Small intestine (tissue), 16 donors: ENCODE measurements at places on chromosomes 6 and 20.

GRCh38 chr20:42907730-42908129 lies 282.0 kb downstream of the PTPRT start:
- DNase-seq: no peak

DNA sequence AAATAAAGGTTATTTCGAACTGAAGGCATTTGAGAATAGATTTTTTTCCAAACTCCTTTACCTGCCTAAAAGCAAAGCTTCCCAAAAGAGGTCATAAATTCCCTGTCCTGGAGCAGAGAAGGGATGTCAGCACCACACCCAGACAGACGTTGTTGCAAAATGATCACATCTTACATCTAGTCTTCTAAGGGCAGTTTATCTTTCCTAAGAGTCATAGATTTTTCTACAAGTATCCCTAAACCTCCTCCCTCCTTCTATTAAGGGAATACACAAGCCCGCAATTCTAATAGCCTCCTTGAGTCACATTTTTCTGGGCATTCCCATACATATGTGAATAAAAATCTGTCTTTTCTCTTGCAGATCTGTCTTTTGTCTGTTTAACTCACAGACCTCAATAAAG lies 20.6 kb upstream of the AKAP12 start:
- DNase-seq: no peak

GRCh38 chr20:56259948-56260347 lies 11.4 kb downstream of the MC3R start:
- DNase-seq: no peak

GRCh38 chr6:150272264-150272975 lies 96.4 kb upstream of the IYD start:
- DNase-seq: no peak

DNA sequence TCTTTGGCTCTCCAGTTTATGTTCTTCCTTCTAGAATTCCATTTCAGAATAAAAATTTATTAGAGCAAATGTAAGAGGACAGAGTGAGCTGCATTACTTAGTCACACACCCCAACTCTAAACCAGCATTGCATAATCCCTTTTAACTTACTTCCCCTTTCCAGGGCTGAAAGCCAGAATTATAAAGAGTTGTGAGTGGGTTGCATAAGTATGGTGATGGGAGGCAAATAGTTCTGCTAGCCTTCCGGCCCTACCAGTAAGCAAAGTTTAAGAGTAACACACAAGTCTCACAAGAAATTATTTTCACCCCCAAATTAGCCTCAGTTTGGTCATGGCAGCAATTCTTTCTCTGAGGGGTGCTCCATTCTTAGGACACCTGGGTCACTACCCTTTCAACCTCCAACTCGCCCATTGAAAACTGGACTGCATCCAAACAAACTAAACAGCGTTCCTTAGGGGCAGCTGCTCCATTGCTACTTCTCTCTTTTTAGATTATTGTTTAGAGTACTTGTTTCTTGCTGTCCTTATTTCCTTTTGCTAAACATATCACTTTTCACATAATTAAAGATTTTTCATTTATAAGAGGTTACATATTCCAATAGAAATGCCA lies 1.6 kb downstream of the KIAA0408 start:
- DNase-seq: no peak

- no peak for DNase-seq
These were observed 36.4 kb downstream of the RRBP1 start for GRCh38 chr20:17645546-17646208.

GRCh38 chr6:70527071-70527737 lies 39.5 kb upstream of the SDHAF4 start:
- DNase-seq: no peak

DNA sequence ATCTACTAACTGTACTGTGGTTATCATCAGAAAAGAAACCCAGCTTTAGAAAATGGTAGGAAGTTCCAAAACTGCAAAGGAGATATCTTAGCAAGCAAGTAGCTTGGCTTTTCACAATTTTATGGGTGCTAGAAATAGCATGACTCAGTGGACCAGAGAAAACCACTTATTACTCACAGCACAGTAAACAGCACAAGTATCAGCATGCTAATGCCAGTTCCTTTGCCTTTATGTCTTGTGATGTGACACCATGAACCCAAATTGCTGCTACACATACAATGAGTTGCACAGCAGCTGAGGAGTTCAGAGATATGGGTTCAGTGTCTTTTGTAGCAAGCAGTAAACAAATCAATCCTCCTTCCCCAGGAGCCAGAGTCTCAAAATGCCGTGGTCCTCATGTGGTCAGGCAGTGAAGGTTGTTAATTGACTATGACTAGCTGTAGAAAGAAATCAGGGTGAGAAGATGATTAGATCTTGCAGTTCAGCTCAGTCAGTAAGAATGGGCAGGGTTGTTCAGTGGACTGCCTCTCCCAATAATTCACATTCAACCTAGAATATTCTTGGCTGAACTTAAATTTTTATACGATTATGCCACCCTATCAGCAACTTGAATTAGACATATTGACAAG lies 73.3 kb downstream of the OPRM1 start:
- DNase-seq: no peak

- no peak for DNase-seq
These were observed 352.9 kb downstream of the ESR1 start for GRCh38 chr6:152160346-152160745.

GRCh38 chr6:641225-641985 lies 15.5 kb downstream of the HUS1B start:
- no peak for DNase-seq

GRCh38 chr6:118890997-118891790 lies 2.8 kb upstream of the ASF1A start:
- DNase-seq: no peak

DNA sequence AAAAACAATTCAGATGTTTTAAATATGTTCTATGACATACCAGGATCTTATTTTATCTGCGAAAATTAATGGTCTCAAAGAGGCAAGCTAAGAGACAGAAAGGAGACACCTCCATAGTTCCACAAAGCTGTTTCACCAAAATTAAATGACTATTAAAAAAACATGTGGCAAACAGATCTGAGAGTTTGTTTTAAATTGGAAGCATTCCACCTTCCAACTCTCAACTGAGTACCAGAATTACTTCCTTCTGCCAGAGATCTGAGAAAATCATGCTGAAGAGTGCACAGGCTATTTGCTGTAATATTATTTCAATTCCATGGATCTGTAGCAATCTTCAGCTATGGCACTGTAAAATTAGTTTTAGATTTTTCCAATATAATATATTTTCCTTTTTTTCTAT lies 669.5 kb upstream of the MARCKS start:
- DNase-seq: no peak

DNA sequence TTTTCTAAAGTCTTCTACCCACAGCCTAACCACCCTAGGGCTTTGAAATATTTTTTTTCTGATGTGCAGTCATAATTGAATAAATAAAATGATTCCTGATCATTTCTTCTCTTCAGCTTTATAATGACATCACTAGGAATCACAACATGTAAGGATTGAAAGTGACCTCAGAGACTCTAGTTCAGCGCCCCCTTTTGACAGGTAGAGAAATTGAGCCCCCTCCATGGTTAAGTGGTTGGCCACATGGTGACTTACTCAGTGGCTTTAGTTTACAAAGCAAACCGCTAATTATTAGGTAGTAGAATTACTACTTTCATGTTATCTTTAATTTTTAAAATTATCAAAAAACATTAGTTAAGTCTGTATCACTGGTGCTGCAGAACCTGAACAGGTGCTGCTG lies 13.3 kb upstream of the SLC2A12 start:
- DNase-seq: peak; percentile 29

DNA sequence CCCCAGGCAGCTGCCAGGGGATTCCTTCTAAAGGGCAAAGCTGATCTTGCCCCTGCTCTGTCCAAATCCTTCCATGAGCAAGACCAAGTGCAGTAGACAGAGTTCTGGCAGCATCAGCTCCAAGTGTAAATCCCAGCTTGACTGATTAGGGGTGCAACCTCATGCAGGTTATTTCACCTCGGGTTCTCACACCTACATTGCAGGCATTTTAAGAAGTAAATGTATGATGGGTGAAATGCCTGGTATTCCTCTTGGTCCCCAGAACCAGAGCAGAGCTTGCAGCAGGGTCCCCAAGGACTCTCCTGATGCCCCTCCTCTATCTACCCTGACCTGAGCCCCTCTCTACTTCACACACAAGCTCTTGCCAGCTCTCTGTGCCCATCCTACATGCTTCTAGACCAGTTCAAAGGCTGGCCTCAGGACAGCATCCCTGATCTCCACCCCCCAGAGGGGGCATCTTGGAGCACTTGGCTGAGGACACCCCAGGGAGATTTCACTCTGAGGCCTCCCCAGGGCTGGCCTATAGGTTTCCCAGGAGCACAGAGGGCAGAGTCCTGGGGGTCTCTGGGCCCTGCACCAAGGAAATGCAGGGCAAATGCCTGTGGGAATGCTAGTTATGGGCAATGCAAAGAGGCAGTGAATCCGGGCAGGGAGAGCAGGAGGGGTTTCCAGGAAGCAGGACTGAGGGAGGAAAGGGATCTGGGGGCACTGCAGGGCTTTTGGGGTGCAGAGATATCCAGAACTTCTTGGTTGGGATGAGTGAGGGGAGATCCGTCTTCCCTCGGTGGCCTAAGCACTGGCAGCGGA lies 1.0 kb downstream of the LZTS3 start:
- no peak for DNase-seq

DNA sequence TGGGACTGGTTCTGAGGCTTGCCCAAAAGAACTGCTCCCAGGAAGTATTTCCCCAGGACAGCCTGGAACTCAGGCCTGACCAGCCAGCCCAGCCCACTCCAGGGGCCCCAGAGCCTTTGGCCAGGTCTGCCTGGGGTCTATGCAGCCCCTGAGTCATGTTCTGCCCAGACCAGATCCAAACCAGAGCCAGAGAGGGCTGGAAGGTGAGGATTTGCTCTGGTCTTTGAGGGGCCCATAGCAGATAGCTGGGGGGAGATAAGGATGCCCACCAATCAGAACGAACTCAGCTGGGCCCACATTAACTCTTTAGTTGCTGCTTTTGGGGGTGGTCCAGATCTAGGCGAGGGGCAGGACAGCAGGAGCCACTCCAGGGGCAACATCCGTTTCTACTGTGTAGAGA lies 16.8 kb downstream of the C6orf132 start:
- DNase-seq: no peak

GRCh38 chr6:170108456-170108855 lies 182.4 kb downstream of the DLL1 start:
- DNase-seq: no peak

DNA sequence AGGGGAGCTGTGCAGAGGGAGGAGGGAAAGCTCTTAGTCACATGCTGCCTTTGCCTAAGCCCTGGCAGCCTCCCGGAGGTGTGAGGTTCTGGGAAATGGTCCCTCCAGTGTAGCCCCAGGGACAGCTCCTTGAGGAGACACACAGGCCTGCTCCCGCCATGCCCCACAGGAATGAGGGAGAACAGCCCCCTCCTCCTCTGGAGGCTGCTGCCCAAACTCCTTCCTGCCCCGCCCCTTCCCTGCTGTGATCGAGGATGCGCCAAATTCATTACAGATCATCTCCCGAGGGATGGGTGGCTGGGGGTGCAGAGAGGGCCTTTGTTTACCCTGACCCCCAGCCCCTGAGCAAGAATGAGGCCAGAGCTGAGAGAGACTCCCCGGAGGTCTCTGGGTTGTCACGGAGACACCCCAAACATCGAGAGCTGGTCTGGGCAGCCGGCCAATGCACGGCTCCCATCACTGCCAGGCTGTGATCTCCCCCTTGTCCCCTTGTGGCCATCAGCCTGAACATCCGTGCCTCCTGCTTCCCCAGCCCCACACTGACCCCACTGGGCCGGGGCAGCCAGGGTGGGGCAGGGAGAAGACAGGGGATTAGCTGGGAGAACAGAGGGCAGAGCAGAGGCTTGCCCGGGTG lies 8.4 kb downstream of the CYP21A2 start:
- DNase-seq: peak; percentile 19

DNA sequence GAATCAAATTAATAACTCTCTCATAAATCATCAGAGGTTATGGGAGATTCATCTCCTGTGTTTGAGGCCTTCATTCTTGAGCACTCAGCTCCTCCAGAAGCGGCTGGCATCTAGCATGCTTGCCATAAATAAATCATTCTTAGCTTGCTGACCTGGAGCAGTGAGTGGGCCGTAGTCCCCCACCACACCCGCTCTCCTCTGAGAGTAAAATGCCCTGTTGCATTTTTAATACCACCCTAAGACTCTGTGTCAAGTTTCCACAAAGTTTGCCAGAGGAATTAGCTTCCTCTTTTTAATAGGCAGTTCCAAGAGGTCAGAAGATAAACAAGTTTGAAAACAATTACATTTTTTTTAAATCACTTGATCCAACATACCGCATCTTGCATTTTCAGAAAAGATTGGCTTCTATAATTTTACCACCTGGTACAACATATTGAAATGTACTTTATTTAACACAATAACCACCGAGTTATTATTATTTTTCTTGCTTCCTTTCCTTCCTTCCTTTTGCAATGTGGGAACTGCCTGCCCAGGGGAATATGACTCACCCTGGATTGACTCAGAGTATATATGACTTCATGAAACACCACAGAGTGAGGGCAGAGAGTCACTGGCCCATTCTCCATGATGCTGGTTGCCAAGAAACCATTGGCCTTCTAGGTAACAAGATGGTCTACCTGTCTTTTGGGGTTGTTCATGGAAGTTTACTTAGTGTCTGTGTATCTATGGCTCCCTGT lies 29.4 kb upstream of the CLIC5 start:
- peak; percentile 71 for DNase-seq

DNA sequence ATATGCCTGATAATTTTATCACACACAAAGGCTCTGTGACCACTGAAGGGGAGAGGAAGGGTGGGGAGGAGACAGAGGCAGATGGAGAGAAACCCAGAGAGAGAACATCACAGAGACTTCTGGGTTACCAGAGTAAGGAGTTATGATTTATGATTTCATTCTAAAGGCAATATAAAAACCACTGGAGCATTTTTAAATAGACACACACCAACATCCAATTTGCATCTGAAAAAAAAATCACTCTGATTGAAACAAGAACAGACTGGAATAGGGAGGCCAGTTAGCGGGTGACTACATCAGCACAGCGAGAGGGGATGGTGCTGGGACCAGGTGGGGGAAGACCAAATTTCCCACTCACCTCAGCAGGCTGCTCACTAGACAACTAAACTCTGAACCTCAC lies 104.8 kb downstream of the AGPAT4 start:
- no peak for DNase-seq

GRCh38 chr6:144757299-144757698 lies 472.2 kb downstream of the UTRN start:
- DNase-seq: peak; percentile 4

DNA sequence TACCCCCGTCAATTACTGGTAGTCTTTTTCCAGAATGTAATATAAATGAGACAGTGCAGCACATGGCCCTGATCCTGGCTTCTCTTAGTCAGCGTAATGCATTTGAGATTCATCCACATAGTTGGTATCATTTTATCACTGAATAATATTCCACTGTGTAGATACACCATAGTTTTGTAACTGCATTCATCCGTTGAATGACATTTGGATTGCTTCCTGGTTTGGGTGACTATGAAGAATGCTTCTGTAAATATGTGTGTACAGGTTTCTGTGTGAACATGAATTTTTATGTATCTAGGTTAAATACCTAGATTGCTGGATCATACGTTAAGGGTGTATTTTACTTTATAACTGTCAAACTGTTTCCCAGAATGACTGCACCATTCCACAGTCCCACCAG lies 62.6 kb upstream of the STMND1 start:
- no peak for DNase-seq
